Nephron progenitor cell (in vitro differentiated cells): ENCODE measurements at places on chromosomes 3 and 15.

DNA sequence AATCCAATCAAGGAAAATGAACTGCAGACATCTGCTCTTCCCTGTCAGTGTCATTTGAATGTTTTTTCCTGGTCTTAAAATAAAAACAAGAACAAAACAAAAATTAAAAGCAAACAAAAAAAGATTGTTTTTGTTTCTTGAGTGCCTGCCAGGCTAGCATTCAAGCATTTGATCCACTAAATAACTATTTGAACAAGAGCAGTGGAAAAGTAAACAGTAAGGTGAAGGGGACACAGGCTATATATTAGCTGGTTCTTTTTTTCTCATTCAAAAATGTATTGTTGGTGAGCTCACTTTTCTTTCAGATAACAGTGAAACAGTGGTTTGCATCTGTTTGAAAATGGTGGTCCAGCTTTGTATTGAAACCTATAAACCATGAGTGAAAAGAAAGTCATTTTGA lies 586.9 kb upstream of the SGO1 start:
- no peak for DNase-seq

- no peak for DNase-seq
Measured at GRCh38 chr15:95975212-95975611, 355.3 kb upstream of the NR2F2 start.

DNA sequence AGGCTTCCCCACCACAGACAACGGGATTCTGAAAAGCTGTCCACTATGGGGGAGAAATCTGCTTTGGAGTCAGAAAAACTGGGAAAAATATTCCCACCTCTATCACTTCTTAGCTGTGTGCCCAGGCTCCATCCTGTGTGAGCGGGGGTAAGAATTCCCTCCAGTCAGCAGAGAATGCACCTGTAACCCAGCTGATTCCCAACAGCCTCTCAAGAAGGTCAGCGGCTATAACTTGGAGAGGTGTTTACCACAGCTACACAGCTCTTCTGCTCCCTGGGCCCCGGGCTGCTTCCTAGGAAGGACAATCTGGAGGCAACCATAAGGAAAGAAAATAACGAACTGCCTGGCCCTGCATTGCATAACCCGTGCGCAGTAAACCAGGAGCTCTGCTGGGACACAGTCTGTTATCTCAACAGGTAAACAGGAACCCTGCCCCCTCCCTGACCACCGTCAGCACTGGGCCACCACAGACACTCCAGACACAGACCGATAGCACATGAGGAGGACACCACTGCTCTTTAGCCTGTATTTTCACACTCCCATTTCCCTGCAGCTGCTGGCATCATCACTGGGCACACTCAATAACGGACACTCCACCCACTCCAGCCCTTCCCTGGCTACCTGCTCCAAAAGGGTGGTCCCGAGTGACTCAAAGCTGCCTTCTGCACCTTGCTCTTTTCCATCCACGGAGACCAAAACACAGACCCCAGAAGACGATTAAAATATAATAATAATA lies 2.1 kb downstream of the RAB43 start:
- DNase-seq: no peak

DNA sequence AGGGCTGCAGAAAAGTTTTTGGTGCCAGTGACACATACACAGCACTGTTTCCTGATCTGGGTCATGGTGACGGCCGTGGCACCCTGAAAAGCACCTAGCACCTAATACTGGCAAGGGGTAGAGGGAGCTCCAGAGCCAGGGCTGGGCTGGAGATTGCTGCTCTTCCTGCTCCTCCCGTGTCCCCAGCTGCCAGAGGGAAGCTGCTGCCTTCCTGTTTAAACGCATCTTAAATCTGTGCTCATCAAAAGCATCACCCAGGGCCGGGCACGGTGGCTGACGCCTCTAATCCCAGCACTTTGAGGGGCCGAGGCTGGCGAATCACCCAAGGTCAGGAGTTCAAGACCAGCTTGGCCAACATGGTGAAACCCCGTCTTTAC lies 156.7 kb upstream of the MEF2A start:
- DNase-seq: no peak

DNA sequence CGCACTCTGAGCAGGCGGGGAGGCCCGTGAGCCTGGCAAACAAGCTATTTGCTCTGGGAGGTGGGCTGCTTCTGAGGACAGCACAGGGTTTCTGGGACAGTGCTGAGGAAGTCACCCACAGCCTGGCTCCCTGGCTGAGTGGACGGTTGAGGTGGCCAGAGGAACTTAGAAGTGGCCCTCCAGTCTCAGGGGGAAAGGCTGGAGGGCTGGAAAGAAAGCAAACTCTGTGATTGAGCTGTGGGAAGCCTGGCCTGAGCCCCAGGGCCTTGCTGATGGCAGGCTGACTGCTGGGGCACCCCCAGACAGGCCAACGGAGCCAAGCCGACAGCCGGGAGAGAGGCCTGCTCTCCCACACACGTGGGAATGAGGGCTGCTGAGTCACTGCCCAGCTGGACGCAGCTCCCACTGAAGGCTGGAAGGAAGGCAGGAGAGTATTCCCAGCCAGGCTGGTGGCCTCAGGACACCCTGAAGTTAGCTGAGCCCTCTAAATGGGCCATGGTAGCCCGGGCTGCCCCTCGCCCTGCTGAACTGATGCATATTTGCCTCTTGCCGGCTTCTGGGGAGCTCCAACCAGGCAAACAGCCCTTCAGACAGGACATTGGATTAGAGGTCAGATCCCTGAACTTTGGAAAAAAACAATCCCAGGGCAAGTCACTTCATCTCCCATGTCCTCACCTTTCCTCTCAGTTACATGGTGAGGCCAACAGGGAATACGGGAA lies 98.0 kb upstream of the TLE3 start:
- DNase-seq: peak; percentile 20

DNA sequence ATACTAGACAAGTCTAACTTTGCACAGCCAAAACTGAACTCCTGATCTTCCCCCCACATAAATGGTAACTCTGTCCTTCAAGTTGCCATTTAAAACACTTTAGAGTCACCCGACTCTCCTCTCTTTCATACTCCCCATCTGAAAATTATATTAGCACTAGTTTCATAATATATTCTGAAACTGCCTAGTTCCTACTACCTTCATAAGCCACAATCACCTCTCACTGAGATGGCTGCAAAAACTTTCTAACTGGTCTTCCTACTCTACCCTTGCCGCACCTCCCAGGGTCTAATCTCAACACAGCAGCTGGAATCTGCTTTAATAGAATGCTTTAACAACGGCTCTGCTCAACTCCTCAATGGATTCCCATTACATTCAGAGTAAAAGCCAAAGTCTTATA lies 55.0 kb downstream of the GLB1 start:
- no peak for DNase-seq

DNA sequence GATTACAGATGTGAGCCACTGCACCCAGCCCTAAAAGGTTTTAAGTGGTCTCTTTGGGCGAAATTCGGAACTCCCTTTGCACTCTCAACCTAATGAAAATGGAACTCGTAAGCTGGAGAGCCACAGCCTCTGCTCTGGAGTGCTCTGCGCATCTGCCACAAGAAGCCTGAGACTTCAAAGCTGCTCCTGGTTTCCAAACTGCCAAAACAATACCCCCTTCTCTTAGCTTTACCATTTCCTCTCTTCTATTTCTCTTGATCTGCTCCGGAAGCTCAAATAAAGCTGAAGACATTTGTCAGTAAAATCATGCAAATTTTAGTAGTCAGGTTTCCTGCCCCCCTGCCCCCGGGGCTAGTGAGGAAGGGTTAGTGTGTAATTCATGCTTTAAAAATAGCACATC lies 312.7 kb downstream of the MFSD1 start:
- no peak for DNase-seq
